ENCODE measurements at places on chromosomes 1 and 21.

- DNase-seq, result no peak
Observed at GRCh38 chr1:88891951-88892340, 579 bp upstream of the GTF2B start.

GRCh38 chr1:89005286-89006151 lies 13.1 kb upstream of the KYAT3 start:
- DNase-seq, result no peak

GRCh38 chr1:12152113-12152891 lies 14.5 kb upstream of the TNFRSF1B start:
- no peak for DNase-seq

GRCh38 chr21:17519965-17520609 lies 7.2 kb downstream of the CXADR start:
- DNase-seq, result no peak

GRCh38 chr1:24558902-24559791 lies 3.3 kb downstream of the NCMAP start:
- no peak for DNase-seq

DNA sequence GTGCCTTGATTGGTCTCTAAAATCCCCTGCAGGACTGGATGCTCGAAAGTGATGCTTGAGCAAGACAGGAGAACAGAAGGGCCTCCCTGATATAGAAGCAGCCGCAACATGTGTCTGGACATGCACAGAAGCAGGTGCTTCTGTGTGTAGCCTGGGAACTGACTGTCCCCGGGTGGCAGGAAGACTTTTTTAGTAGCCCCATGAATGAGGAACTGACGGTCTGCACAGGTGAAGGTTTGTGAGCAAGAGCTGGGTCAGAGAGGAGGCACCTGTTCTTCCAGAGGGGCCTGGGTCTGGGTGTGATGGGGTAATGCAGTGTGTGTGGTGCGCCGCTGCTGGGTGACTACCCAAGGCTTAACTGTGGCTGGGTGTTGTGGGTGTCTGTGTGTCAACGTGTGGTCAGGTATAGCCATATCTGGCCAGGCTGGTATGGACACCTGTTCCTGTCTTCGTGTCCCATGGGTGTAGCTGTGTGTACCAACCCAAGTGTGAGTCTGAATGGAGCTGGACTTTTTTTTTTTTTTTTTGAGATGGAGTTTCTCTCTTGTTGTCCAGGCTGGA lies 39.1 kb upstream of the FOXO6 start:
- DNase-seq, result no peak

GRCh38 chr1:81699234-81699633 lies 101.5 kb upstream of the ADGRL2 start:
- DNase-seq, result no peak

DNA sequence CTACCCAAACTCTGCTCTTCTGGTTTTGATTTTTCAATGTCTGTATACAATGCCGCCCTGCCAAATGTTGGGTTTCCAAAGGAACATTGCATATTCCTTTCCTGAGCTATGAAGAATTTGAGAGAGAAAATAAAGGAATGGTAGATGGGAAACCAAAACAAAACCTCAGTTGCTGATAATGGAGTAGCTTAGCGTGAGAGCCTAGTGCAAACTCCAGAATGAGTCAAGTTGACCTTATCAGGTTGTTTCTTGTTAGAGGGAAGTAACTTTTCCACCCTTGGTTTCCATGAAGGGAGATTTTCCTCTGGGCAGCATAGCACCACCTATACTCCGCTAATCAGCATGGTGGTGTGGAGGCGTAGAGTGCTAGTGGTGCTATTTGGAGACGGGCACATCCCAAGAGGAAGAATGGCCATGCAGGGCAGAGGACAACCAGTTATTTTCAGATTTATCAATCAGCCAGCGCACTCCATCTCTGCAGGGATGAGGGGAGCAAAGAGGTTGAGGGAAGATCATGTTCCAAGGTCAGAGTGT lies 51.6 kb downstream of the BACH1 start:
- no peak for DNase-seq

GRCh38 chr1:155984341-155984740 lies 6.0 kb upstream of the ARHGEF2 start:
- DNase-seq, result no peak

GRCh38 chr1:204150702-204151551 lies 917 bp downstream of the ETNK2 start:
- no peak for DNase-seq

- no peak for DNase-seq
Observed at GRCh38 chr1:206704226-206704625, 19.5 kb downstream of the MAPKAPK2 start.

- no peak for DNase-seq
Observed at GRCh38 chr1:26274801-26275425, 5.0 kb upstream of the SH3BGRL3 start.

GRCh38 chr1:3366126-3367051 lies 88.1 kb upstream of the ARHGEF16 start:
- DNase-seq, result no peak

DNA sequence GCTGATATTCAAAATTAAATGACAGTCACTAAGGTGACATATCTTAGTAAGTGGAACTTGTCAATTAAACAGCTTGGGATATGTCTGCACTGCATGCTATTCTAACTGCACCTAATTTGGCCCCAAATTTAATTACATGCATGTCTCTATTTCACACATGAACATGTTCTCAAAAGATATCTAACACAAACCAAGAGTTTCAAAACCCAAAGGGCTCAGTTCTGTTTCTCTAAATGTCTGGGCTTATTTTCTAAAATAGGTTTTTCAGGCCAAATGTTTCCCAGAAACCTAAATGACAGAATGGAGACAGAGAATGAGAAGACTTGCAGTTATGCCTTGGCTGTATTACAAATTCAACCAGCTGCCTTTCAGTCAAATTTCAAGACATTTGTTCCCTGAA lies 11.3 kb downstream of the RAB29 start:
- DNase-seq, result no peak

- DNase-seq, result no peak
Observed at GRCh38 chr1:190377991-190378390, 99.7 kb downstream of the BRINP3 start.

DNA sequence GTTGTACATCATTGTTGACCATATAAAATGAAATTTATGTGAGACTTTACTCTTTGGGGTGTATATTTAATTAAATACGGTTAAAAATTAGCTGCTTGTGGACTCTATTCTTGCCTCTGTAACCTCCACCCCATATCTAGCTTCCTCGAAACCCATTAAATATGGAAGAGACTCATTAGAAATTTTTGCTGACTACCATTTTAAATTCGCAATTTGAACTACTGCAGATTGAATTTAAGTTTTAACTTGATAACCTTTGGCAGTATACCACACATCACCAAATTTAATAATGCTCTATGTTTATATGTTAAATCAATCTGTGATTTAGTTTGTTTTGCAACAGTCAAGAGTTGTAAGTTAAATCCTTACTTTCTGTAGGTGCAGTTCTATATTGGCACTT lies 88.5 kb upstream of the QSOX1 start:
- no peak for DNase-seq

DNA sequence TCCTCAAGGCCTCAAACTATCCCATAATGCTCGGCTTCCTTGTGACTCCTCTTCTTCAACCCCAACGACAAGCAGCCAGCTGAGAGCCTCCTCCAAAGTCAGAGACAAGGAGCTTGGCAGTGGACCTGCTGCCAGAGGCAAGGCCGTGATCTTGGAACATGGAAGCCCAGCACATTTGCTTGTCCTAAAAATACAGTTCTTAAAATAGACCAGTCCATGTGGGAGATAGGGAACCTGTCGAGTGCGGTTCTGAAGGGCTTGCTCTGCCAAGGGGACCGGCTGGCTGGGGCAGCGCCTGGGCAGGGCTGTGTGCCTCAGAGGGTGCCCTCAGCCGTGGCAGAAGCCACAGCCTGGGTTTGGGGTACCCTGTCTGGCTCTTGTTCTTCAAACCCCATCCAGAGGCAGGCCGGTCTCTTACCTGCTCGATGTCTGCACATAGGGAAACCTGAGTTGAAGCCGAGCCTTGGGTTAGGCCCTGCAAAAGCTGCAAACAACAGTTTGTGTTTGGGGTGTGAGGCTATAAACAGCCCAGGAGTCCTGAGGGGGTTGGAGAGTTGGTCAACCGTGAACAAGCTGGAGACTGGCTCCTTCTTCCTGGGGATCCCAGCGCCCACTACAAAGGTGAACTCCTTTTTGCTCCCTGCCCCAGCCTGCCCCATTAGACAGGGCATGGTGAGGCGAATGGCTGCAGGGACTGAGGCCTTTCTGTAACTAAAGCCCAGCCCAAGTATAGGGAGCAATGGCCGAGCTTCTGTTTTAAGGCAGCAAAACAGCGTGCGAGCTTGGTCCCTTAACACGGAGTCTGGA lies 228.8 kb downstream of the CAMTA1 start:
- DNase-seq, result no peak

DNA sequence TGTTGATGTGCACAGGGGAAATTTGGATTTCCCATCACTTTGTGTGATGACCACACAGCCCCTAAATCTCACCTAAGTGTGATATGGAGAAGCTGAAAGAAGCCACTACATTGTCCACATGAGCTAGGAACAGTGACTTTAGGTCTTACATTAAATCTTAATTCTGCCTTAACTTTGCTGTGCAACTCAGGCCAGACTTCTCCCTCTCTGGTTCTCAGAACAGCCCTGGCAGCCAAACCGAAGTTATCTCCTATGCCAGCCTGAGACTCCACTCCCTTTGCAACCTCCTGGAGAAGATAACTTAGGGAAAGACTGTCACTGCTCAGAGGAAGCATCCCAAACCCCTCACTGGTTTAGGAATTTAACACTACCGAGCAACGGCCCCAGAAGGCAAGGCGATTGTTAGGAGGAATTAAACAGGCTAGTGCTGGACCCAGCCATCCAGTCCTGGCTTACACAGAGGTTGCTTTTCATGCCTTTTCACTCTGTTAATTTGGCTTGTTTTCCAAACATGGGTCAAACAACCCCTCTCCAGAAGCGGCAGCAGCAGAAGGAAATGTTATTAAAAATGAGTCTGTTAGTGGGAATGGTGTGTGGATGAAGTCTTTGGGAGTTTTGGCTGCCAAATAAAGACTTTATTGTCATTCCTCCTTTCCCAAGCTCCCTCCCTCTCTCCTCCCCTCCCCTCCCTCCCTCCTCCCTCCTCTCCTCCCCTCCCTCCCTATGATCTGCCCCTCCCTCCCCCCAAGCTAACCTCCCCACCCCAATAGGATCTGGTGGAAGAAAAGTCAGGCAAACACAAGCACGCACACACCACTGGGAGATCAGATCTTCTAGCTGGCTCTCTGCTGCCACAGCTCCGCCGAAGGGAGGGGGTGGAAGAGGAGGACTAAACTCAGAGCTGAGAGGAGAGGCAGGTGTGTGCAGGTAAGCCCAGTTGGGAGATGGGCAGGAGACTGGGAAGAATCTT lies at the start of gene PRELP:
TSS of gene PRELP (plus strand) at position 795 of the 970 bp plus-strand sequence. CDS start 7,379 bp downstream, outside the sequence.
- no peak for DNase-seq

GRCh38 chr1:159898527-159898926 lies 1.4 kb downstream of the CFAP45 start:
- no peak for DNase-seq

- no peak for DNase-seq
Observed at GRCh38 chr1:235022981-235023710, 105.5 kb downstream of the TOMM20 start.

DNA sequence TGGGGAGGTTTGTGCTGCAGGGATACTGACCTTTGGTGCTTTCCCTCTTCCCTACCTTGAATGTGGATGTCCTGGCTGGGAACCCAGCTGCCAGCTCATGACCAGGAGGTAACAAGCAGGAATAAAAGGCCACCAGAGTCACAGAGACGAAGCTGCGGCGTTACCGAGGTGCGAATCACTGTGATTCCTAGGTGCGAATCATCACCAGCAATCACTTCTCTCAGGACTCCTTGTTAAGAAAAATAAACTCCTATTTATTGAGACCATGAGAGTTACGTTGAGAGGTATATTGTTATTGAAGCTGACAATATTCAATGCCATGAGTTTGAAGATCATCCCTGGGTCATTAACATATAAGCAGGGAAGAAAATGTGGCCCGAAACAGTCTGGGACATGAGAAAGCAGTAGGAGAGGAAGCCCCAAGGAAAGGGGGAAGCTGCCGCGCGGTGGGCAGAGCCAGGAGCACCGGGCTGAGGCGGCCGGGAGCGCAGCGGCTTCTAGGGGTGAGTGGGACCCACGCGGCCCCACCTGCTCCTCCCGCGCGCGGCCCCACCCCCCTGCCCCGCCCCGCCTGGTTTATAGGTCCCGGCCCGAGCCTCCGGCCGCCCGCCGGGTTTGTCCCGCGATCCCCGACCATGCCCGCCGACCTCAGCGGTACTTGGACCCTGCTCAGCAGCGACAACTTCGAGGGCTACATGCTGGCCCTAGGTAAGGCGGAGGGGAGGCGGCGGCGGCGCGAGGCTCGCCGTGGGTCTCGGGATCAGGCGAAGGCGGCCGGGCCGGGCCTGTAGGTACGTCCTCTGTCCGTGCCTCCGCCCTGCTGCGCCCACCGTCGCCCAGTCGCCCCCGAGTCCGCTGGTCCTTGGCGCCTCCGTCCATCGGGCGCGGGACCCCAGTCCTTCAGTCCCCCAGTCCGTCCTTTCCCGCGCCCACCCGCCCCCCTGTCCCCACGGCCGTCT lies at the start of gene RBP7:
TSS of gene RBP7 (plus strand) at position 605 of the 959 bp plus-strand sequence. CDS start at position 636, 31 bp downstream.
- no peak for DNase-seq

DNA sequence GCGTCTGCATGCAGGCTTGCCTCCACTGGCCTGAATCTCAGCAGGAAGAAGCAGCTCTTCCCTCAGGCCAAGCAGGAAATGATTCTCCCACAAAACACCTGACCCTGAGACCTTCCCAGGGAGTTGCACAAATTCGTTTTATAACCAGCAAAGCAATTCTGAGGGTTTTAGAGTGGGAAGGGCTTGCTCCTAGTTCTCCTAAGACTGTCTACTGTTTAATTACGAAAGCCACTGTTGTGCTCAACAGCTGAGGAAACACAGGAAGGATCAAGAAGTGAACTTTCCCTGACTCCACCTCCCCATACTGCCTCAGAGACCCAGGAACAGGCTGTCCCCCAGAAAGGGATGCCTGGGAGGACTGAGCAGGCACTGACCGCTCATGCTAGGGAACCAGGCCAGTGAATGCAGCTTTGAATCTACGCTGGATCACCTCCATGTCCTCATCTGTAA lies 37.0 kb upstream of the PUM1 start:
- DNase-seq, result no peak

DNA sequence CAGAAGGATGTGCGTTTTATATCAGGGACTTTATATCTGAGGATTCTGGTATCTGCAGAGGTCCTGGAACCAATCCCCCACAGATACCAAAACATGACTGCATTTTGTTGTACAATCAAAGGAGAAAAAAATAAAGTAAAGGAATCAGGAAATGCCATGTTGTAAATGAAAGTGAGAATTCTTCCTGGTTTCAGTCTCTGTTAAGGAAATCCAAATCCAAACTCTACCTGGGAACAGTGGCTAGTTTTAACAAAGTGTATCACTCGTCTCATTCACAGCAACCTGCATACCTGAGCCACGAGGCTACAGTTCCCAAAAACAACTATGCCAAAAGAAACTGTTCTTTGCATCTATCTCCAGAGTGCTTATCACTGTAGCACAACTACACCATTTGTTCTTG lies 77.3 kb upstream of the ATF3 start:
- no peak for DNase-seq

- no peak for DNase-seq
Observed at GRCh38 chr1:234500269-234500668, 21.3 kb upstream of the TARBP1 start.
